Fibroblast of skin of abdomen (primary cell): ENCODE measurements at places on chromosomes 4 and X.

- DNase-seq, result peak; percentile 92
Measured at GRCh38 chr4:137310593-137311490, 221.5 kb downstream of the PCDH18 start.

DNA sequence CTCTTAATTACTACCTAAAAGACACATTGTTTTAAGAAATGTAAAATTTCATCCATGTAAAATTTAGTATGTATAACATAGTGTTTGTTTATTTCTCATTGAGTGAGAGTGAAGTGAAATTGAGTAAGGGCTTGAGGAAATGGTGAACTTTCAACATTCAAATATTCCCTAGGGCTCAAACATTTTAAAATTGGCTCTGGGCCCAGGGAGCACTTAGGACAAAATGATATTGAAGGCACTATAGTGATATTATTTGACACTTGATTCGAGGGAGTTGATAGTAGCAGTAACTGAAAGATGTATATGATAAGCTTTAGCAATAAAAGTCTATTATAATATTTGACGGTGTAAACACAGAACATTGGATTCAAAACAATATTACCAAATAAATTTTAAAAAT lies 1244.0 kb upstream of the TENM3 start:
- no peak for DNase-seq

GRCh38 chrX:154734061-154734781 lies 16.7 kb downstream of the GAB3 start:
- DNase-seq, result peak; percentile 31

GRCh38 chrX:23811108-23811651 lies 28.2 kb downstream of the SAT1 start:
- no peak for DNase-seq

DNA sequence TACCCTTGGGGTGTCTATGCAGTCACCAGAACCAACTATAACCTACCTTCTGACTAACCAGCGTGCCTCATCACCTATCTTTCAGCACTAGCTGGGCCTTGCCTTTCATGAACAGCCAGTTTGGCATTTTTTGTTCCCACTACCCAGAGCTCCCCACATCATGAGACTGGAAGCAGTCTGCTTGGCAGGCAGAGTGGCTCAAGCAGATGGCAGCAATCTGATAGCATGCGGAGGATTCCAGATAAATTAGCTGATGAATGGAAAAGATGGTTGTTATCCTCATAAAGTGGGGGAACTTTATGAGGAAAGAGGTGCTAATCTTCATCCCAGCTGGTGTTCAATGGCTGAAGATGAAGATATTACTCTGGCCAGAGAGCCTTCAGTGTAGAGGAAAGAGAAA lies 243.2 kb upstream of the EDA2R start:
- no peak for DNase-seq

GRCh38 chr4:14716691-14717090 lies 285.6 kb upstream of the CPEB2 start:
- DNase-seq, result no peak

- DNase-seq, result peak; percentile 48
Measured at GRCh38 chrX:47030339-47030738, 47.9 kb upstream of the RGN start.

- peak; percentile 62 for DNase-seq
Measured at GRCh38 chr4:141636771-141637460, 533 bp downstream of the IL15 start.

- DNase-seq, result no peak
Measured at GRCh38 chrX:40003071-40003427, 94.7 kb downstream of the BCOR start.

- no peak for DNase-seq
Measured at GRCh38 chr4:186829097-186829496, 105.4 kb upstream of the FAT1 start.

DNA sequence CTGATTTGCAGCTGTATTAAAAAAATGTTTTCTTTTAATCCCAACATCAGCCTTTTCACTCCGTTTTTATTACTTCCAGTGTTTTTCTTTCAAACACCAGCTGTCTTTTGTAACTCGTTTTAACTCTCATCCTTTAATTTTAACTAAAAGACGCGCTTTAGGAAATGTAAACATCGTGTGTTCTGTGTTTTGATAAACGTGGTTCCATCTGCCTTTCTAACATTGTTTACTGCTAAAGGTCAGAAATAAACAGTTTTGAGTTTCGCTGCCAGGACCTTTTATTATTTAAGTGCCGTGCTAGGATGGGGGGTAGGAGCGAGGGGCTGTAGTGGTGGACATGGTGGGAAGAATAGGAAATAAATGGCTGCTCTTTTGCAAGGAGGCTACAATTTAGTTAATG lies 1.5 kb downstream of the N4BP2 start:
- DNase-seq, result no peak

- no peak for DNase-seq
Measured at GRCh38 chr4:36141186-36141585, 103.1 kb downstream of the ARAP2 start.

DNA sequence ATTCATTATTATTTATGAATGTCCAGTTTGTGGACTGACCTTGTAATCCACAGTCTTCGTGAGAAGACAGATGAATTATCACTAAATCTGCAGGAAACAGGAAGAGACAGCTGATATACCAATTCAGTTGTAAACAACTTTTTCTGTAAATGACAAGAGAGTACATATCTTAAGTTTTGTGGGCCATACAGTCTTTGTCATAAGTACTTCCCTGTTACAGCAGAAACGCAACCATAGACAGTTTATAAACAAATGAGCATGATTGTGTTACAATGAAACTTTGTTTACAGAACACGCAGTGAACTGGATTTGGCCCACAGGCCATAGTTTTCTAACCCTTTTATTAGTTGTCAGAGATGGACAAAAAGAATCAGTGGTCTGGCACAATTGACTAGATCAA lies 443.4 kb downstream of the PDGFC start:
- no peak for DNase-seq

GRCh38 chr4:89419111-89419695 lies 111.6 kb upstream of the GPRIN3 start:
- DNase-seq, result no peak

GRCh38 chrX:152927858-152928760 lies 30.2 kb downstream of the ZNF185 start:
- DNase-seq, result no peak

DNA sequence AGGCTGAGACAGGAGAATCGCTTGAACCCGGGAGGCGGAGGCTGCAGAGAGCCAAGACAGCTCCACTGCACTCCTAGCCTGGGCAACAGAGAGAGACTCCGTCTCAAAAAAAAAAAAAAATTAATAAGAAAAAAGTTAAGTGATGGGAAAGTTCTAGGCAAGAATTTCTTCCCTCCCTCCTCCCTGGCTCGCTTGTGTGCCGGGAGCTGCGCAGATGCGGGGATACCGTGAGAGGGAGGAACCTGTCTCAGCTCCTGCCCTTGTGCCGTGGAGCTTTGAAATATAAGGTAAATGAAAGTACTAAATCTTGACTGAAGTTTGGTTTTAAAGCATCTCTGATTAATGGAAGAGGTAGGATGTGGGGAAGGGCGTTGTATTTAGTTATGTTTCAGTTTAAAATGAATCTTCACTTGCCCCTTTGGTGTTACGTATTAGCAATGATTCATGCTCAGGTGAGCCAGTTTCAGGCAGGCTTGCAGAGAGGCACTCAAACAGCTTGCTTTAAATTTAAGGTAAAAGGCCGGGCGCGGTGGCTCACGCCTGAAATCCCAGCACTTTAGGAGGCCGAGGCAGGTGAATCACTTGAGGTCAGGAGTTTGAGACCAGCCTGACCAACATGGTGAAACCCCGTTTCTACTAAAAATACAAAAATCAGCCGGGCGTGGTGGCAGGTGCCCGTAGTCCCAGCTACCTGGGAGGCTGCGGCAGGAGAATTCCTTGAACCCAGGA lies 1.4 kb upstream of the UFSP2 start:
- no peak for DNase-seq

GRCh38 chrX:18174209-18174608 lies 46.5 kb downstream of the BEND2 start:
- no peak for DNase-seq

- DNase-seq, result peak; percentile 54
Measured at GRCh38 chr4:15521442-15522039, 51.9 kb downstream of the CC2D2A start.

- peak; percentile 4 for DNase-seq
Measured at GRCh38 chr4:183011213-183011907, 87.7 kb upstream of the WWC2 start.

DNA sequence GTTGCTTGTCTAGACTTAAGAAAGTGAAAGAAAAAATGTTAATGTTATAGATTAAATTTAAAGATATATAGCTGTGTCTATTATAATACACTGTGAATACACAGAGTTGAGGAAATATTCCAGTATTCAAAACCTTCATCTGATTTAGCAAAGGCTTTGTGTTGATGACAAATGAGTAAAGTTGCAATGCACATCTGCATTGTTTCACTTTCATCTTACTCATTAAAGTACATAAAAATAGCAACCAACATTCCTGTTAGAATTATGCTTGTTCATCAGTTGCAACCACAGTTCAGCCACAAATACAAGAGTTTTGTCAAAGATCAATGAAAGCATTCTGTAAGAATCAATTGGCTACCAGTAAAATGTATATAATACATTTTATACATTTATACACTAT lies 346.4 kb upstream of the SLC7A11 start:
- no peak for DNase-seq

DNA sequence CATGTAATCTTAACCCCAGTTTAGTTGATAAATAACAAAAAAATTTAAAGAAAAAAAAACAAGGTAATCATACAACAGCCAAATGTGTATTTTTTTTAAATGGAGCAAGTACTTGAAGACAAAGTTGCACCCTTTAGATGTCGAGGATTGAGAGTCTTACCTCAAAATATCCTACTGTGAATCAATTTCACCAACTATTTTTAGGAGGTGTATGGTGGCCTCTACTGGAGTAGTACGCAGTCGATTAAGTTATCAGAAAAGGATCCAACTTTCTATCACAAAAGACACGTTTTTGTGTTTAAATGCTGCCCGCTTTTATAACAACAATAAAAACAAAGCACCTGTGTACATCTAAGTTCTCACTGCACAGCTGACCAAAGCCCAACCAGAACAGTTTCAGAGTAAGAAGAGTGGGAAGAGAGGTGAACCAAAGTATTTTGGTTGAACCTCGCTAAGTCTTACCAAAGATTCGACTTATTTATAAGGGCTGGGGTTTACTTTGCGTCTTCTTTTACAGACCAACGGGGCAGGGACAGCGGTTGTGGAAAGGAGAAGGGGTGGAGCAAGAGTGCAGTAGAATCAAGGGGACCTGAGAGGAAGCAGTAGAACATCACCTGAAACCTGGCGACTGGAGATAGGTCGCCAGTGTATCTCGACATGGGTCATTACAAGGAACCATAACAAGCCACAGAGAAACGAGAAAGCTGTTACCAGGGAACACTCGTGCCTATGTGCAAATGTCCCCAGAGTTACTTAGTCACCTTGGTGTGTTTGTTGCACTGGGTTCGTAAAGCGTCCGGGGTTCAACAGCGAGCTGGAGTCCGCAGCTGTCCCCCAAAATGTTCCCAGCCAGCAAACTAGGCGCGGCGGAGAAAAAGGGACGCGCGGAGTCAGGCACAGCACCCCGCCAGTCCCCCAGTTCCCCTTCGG lies 1.1 kb downstream of the RPS6KA6 start:
- peak; percentile 1 for DNase-seq

DNA sequence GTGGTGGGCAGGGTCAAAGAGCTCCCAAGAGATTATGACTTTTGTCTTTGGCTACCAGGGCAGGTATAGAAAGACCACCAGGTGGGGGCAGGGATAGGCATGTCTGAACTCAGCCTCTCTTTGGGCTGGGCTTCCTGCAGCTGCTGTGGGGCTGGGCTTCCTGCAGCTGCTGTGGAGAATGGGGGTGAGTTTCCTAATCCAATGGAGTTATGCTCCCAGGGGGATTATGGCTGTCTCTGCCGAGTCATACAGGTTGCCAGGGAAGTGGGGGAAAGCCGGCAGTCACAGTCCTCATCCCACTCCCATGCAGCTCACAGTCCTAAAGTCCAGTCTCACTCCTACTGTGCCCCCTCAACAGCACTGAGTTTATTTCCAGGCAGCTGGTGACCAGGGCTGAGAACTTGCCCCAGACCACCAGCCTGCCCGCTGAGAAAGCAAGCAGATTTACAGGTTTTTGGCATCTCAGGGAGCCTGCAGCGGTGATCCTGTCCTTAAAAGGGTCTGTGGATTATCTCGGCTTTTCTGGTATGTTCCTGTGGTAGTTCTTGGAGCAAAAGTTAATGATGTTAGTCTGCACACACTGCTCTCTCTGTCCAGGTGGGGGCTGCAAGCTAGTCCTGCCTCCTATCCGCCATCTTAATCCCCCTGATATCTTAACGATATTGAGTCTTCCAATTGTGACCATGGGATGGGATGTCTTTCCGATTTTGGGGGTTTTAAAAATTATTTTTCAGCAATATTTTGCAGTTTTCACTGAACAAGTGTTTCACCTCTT lies 133.4 kb downstream of the RTL9 start:
- no peak for DNase-seq

DNA sequence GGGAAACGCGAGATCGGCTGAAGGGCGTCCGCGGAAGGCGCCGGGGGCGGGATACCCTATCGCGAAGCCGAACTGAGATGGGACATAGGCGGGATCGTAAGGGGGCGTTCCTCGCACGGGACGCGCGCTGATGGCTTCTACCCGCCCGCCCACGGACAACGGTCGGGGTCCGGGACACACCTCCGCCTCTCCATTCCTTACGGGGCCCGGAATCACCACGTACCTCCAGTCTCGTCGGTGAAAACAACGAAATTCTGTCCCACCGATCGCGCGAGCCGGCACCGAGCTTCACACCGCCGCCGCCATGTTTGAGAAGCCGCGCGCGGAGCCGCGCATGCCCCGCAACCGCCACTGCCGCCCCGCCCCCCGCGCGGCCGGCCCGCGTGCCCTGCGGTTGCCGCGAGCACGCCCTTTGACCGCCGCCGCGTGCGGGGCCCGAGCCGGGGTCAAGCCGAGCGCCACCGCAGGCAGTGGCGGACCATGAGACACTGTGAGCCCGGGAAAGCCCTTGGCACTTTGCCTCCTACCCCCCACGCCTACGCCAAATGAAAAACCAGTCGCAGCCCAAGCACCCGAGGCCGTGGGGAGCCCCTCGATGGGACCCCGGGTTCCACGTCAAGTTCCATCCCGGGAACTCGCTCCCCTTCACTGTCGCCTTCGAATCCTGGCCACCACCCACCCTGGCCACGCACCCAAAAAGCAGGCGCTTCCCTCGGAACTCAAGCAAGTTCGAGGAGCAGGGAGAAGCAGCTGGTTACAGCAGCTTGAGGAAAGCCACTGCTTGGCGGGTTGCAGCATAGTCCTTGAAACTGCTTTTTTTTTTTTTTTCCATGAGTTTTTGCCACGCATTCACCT lies at the start of gene SCML2:
SCML2 (minus strand) TSS at position 320 of the 855 bp plus-strand sequence. CDS start 20,617 bp downstream, outside the sequence.
- peak; percentile 33 for DNase-seq

GRCh38 chr4:187084701-187085100 lies 361.0 kb upstream of the FAT1 start:
- peak; percentile 22 for DNase-seq

- no peak for DNase-seq
Measured at GRCh38 chrX:435536-436122, 48.9 kb upstream of the PPP2R3B start.
